ENCODE measurements at places on chromosomes 16 and 17. TPM values are rescaled to one million over a fixed set of nuclear protein-coding genes. Genes with fewer than 3 reads are reported as not detected.

Gene HCFC1R1
- total RNA-seq, result 26.6 TPM

Gene LRRC37A2
- 15.2 TPM for total RNA-seq

Gene ABCC11
- 0.61 TPM for total RNA-seq

Gene IL17C
- total RNA-seq, result not detected

Gene HOXB1
- not detected for total RNA-seq

Gene PPP1R1B
- total RNA-seq, result 404 TPM

Gene RNF112
- total RNA-seq, result 4.0 TPM

Gene RPTOR
- 33.4 TPM for total RNA-seq

Gene SLC47A1
- 1.2 TPM for total RNA-seq

Gene TMEM94
- total RNA-seq, result 99.9 TPM

Gene FOXN1
- 0.64 TPM for total RNA-seq

Gene OR1A1
- not detected for total RNA-seq

Gene KRTAP2-2
- not detected for total RNA-seq

Gene MMP2
- 57.5 TPM for total RNA-seq

Gene SLC38A8
- total RNA-seq, result not detected

Gene HEATR9
- total RNA-seq, result not detected

Gene MMD
- total RNA-seq, result 13.9 TPM

Gene ZP2
- total RNA-seq, result 0.18 TPM

Gene CCR7
- total RNA-seq, result 0.95 TPM

Gene ZG16
- total RNA-seq, result 1,793 TPM

Gene TBC1D3H
- total RNA-seq, result not detected

Gene PNMT
- total RNA-seq, result 0.73 TPM

Gene GCGR
- total RNA-seq, result 0.14 TPM

Gene IRX3
- total RNA-seq, result 0.20 TPM
